NCI-H226 (cell line): ENCODE measurements at places on chromosomes 5 and 9.

- no peak for DNase-seq
Measured at GRCh38 chr5:146788898-146789297, 89.7 kb downstream of the PPP2R2B start.

GRCh38 chr5:139693676-139694364 lies 45.7 kb downstream of the CXXC5 start:
- DNase-seq: no peak

- DNase-seq: no peak
Measured at GRCh38 chr9:6199596-6199995, 16.0 kb upstream of the IL33 start.

- DNase-seq: no peak
Measured at GRCh38 chr5:138870611-138871010, 4.5 kb downstream of the LRRTM2 start.

- DNase-seq: peak; percentile 7
Measured at GRCh38 chr5:44665101-44665701, 143.5 kb upstream of the MRPS30 start.

- peak; percentile 20 for DNase-seq
Measured at GRCh38 chr5:62457071-62457470, 44.5 kb downstream of the IPO11 start.

DNA sequence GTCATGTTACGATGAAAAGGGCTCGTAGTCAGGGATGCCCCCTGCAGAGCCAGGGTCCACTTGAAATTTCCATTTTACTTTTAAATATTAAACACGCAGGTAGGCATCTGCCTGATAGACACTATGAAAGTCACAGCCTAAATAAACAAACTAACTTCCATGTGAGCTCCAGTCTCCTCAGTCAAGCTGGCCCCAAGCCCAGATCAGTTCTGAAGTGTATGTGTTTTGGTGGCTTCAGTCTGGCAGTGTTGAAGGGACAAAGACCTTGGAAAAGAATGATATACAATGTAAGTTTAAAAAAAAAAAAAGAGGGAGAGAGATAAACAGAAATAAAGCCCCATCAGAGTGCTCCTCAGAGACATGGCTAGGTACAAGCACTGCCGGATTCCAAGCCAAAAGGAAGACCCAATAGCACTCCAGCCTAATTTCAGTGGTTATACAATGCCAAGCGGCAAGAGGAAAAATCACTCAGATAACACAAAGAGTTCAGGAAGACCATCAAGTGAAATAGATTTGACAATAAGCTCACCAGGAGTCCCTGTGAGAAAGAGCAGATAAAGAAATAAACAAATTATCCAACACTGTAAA lies 181.0 kb downstream of the BNC2 start:
- DNase-seq: no peak

DNA sequence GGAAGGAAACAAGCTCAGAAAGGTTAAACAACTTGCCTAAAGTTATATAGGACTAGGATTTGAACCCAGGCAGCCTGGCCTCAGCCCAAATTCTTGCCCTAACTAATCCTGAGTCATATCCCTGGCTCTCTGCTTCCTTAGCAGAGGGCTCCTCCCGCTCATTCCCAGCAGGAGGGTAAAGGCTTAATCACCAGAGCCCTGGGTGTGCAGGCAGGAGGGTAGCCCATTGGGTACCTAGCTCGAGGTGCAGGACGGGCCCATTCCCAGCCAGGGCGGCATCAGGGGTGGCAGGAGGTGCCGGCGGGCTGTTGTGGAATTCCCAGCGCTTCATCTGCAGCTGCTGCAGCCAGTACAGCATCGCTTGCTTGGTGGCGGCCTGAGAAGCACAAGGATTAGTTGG lies 3.9 kb downstream of the TBC1D2 start:
- peak; percentile 97 for DNase-seq

DNA sequence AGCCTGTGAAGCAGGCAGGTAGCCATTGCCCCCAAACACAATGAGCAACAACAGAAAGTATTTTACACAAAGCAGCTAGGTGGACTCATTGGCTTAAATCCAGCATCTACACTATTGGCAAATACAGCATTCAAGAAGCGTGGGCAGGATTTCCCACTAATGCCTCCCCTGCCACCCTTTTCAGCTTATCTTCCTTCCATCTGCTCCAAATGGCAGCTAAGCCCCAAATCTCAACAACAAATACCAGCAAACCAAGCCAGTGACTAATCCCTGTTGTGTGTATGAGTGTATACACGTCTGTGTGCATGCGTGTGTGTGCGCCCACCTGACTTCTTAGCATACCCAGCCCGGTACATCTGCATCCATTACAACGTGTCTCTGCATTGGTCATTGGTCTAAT lies 151.2 kb upstream of the WWC1 start:
- no peak for DNase-seq

DNA sequence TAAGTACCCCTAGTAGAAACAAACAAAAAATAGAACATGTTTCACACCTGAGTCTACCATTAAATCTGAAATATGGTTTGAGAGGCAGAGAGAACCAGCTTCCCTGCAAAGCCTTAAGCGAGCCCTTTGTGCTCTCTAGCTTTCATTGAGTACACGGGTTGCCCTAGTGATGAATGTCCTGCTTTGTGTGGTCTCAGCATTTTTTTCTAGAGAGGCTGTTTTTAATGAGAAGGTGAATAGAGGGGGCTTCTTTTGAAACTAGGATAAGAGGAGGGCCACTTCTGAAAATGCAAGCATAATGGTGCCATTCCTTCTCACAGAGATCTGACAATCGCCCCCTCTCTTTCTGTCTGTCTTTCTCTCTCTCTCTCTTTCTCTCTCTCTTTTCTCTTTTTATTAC lies 131.3 kb downstream of the MACIR start:
- no peak for DNase-seq

DNA sequence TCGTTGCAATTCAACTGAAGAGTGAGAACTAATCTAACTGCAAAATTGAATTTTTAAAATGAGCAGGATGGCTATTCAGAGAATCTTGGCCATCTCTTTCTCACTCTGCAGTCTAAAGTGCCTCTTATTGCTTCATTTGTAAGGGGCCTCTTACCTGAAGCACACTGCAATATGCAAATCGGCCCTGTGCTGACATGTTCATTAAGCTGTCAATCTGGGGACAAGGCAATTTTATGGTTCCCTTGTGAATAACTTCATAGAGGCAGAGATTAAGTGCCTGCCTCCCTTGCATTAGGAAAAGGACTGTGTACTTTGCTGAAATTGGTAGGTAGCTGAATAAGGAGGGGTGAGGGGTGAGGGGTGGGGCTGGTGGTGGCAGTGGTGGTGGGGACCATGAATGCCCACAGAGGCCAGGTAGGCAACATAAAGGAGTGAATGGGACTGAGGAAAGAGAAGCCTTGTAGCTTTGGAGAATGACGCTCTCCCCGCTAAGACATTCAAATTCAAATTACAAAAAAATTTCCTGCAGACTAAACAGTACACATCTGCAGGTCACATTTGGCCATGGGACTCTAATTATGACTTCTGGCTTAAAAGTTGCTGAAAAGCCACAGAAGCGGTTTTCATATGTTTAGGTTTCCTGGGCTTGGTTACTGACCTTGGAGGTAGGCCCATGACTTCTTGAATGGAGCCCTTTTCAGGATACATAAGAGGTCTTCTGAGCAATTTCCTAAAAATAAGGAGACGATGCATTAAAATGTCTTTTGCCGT lies 25.0 kb downstream of the TNFSF8 start:
- no peak for DNase-seq

GRCh38 chr5:128777052-128777451 lies 188.2 kb upstream of the SLC27A6 start:
- no peak for DNase-seq

DNA sequence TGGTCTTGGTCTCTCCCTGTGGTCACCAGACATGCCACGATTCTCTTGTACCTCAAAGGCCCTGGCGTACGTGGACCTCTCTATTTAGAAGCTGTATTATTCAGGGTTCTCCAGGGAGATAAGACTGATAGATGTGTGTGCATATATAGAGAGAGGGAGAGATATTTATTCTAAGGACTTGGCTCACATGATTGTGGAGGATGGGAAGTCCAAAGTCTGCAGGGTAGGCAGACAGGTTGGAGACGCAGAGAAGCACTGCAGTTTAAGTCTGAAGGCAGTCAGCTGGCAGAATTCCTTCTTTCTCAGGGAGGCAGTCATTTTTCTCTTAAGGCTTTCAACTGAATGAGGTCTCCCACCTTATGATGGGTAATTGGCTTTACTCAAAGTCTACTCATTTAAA lies 16.3 kb downstream of the C9orf57 start:
- DNase-seq: no peak

DNA sequence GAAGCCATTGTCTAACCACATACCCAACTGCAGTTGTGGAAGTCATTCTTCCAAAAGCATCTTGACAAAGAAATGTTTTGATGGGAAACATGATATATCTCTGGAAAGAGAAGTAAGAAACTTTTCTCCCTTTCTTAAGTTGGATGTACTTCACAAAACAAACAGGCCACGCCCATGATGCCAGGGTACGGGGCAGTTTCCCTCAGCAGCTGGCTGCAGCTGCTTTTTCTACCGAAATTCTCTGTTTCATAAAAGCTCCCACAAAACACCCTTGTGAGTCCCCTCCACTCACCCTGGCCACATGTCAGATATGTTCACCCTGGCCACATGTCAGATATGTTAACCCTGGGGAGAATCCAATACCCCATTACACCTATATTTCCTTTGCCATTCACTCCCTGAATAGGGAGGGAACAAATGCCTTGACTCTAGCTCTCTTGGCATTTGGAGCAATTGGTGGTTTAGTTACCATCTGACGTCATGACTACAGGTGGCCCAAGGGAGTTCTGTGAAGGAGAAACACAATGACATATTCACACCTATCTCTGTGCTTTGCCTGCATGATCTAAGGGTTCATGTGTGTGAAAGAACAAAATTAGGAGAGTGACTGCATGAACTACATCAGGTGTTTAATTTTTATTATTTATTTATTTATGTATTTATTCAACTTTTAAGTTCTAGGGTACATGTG lies 103.0 kb downstream of the AOPEP start:
- no peak for DNase-seq

GRCh38 chr5:112283943-112284929 lies 134.8 kb downstream of the EPB41L4A start:
- no peak for DNase-seq

DNA sequence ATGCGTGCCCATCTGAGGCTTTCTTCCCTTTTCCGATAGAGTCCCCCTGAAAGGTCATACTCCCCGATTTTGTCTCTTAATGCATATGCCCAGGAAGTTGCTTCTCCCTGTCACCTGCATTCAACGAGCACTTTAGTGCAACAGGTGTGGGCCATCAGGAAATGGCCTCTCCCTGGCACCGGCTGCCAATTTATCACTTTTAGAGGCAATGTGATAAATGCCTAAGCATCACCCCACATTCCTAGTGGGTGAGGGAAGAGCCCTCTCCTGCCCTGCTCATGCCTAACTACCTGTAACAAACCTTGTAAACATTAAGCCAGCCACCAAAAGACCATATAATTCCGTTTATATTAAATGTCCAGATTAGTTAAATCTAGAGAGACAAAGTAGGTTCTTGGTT lies 1.1 kb upstream of the SNAPC3 start:
- DNase-seq: peak; percentile 58

GRCh38 chr5:115265220-115265619 lies 2.5 kb upstream of the PGGT1B start:
- no peak for DNase-seq

DNA sequence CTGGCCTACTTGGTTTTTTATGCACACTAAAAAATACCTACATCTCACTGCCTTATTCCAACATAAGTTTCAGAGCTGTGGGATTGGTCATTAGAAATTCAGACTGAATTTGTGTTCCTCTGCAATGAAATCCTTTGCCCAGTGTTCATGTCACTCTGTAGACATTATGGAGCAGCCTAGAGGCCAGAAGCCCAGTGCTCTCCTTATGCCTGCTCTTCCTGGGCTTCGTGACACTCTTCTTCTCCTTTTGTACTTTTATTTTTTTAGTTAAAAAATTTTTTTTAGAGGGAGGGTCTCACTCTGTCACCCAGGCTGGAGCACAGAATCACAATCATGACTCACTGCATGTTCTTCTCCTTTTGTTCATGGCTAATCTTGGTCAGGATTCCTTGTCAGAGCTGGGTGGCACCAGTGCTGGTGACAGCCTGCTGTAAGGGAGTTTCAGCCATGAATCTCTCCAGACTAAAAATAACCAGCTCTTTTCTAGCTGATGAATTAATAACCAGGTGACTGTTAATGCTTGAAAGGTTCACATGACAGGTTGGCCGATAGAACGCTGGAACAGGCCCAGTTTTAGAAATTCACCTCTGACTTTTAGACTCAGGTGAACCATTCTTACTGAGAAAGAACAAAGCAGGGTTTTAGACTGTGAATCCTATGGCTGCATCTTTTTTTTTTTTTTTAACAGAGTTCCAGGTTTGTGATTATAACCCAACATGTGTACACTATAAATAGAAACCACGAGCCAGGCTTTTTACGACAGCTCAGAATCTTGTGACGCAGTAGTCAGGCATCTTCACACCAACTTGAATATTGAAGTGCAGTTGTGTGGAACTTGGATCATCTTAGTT lies 34.1 kb upstream of the C5orf47 start:
- no peak for DNase-seq

GRCh38 chr5:179345183-179345432 lies 153 bp downstream of the ADAMTS2 start:
- no peak for DNase-seq

DNA sequence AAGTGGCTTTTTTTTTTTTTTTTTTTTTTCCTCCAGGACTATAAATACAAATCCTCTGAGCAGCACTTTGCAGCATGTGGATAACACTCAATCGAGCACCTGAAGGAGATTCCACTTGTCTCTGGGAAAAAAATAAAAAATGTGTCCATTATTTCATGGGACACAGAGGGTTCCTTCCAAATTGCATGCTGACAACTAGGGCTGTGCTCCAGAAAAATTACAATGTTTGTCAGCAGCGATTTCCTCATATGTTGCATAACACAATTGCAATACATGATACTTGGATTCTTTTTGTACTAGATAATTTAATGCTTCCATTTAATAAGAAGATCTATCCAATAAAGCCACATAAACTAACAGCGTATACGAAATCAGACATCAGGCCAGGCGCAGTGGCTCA lies 84.4 kb downstream of the CDH18 start:
- peak; percentile 45 for DNase-seq

- no peak for DNase-seq
Measured at GRCh38 chr5:100803397-100803796, 99.7 kb downstream of the ST8SIA4 start.
